ENCODE measurements at places on chromosomes 6 and 20.

GRCh38 chr20:36676701-36677421, 30.9 kb upstream of the SLA2 start:
- DNase-seq: no peak

DNA sequence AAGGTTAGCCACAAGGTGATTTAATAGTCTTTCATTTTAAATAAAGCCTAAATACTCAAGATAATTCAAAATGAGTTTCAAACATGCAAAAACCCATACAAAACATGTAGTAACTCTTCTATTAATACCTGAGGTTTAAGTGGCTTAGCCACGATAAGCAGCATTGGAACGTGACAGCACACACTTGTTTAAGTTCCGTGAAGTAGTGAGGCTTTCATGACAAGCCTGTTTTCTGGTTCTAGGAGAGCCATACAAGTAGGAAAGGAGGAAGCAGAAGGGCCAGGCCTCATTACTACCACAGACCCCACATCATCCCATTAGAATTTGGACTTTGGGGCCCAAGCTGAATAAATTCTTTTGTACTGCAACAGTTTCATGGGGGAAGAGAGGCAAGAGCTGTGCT, 54.3 kb upstream of the PRND start:
- DNase-seq: no peak

- DNase-seq: peak; percentile 85
Measured at GRCh38 chr20:46995561-46996142, 101.0 kb downstream of the EYA2 start.

GRCh38 chr20:35626386-35627001, 10.9 kb downstream of the SPAG4 start:
- DNase-seq: no peak

DNA sequence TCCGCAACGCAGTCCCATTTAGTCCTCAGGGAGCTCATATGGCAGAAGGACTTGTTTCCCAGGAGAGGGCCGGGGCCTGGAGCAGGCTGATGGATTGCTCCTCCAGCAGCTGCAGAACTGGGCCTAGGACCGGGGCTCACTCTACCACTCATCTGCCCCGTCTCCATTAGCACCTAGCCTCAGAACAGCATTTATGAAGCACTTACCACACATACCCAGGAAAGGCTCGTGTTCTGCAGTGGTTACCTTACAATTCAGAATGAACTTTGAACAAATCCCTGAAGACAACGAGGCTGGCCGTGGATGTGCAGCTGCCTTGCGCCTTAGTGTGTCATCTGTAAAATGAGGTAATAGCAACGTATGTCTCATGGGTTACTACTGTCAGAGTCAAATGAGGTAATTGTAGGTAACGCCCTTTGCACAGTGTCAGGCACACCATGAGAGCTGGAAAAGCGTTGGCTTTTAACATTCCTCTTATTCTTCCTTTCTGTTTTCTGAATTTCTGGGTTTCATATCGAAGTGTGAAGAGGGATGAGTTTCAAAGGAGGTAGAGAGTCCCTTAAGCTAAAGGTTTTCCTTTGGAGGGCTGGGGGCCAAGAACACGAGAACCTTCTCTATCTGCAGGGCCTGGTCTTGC, 46.3 kb upstream of the CD93 start:
- DNase-seq: no peak
